LNCaP clone FGC (cell line): ENCODE measurements at places on chromosomes 3 and 15.

DNA sequence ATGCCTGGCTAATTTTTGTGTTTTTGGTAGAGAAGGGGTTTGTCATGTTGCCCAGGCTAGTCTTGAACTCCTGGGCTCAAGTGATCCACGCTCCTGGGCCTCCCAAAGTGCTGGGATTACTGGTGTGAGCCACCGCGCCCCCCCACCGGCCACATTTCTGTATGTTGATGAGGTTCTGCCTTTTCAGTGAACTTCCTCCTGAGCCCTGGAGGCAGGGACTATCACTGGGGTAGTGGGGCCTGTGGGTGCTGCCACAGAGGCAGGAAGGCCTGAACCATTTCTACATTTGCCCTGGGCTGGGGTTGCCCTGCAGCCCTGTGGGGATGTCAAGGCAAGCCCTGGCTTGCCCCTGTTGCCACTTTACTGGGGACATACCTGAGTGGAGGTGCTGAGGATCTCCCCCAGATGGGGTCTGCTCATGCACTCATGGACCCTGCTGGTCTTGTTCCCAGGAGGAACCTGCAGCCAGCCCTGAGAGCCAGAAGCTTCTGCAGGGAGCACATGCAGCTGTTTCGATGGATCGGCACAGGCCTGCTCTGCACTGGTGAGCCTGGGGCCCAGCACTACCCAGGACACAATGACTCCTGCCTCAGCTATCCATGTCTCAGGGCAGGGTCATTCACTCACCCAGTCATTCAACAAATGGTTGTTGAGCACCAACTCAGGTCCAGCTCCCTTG, 5.7 kb downstream of the SLC28A1 start:
- DNase-seq, result no peak

DNA sequence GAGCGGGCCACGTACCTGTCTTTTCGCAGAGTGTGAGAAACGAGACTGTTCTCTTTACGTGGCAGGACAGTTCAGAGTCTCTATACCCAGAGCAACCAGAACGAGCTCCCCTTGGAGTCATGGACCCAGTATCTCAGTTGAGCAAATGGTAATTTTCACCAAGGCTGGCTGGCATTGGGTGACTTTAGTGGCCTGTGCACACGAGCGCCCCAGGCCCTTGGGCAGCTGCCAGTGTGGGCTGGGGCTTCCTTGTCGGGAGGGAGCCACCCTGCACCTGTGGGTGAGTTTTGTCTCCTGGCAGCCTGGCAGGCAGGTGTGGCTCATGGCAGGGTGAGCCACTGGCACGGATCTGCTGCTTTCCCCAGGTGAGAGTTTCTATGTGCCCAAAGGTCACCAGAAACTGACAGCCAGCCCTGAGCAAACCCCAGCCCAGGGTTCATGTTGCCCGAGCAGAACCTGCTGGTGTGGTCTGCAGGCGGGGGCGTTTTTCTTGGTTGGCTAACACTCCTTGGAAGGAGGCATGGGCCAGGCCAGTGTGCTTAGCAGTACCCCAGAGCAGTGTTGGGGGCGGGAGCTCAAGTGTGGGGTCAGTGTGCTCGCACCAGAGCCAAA, 135.0 kb downstream of the TJP1 start:
- no peak for DNase-seq

DNA sequence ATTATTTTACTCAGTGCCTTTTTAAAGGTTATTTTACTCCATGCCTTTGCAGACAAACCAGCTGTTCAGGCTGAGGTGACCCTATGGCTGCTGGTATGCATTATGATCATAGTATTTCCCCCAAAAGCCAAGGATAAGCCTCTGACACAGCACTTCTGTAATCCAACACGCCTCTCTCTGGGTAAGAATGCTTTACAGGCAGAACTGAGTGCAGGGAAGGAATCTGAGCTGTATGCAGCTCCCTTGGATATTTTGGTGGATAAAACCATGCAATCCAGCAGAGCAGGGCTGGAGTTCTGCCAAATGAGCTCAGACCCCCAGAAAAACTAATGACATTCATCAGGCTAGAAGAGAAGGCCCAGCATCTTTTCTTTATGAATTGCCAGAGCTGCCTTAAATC, 11.7 kb upstream of the MAP1A start:
- no peak for DNase-seq

DNA sequence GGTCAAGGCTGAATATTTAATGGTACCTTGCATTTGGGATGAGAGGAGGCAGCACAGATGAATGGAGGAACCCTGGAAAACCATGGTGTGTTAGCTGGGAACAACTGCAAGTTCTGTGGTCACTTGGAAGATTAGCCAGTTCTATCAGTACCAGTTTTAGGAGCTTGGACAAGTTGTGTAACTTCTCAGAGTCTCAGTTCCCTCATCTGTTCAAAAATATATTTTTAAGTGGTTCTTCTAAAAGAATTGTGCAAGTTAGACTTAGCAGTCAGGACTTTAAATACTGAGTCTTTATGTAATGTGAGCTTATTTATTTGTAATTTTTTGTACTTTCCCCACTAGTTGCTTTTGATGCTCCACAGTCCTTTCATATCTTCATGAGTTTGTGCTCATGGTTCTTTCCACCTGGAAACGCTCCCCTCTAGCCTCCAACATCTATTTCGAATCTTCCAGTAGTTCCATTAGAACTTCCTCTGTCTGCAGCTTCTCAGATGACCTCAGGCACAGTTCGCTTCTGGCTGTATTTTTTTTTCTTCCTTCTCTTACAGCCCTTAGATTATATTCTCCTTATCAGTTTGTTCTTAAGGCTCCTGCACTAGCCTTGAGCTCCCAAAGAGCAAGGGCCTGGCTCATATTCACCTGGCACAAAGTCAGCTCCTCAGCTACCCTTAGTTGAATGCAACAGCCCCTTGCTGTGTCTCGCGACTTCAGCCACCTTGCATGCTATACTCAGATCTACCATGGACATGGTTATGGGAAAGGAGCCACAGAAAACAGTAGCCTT, 27.1 kb downstream of the ITPR1 start:
- no peak for DNase-seq

GRCh38 chr3:151155409-151156128, 47.4 kb downstream of the GPR171 start:
- DNase-seq, result no peak

DNA sequence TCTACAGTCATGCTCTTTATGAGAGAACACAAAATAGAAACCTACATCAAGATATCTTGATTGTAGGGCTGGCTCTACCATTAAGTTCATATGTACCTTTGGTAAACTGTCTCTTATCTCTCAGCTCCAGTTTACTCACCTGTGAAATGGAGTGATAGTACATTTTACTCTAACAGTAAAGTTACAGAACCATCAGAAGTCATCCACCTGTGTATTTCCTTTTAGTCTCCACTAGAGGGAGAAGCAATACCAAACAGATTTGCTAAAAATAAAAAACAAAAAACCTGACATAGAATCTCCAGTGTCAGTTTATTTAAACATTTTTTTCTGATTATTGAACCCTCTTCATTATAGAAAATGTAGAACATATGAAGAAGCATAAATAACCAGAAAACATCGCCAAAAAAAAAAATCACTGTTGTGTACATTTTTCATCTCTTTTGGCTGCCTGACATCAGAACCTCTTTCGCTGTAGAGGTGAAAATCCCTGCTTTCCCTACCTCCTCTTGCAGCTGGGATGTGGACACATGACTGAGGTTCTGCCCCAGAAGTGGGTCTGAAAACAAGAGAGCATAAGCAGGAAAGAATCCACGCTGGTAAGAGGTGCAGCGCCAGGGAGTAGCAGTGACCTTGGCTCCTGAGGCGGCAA, 48.7 kb upstream of the WDR72 start:
- no peak for DNase-seq

GRCh38 chr3:146469150-146470017, at the start of gene PLSCR2:
TSS of gene PLSCR2 (minus strand) at chr3:146469561. CDS start at chr3:146459904, 9,657 bp downstream.
- DNase-seq, result no peak

DNA sequence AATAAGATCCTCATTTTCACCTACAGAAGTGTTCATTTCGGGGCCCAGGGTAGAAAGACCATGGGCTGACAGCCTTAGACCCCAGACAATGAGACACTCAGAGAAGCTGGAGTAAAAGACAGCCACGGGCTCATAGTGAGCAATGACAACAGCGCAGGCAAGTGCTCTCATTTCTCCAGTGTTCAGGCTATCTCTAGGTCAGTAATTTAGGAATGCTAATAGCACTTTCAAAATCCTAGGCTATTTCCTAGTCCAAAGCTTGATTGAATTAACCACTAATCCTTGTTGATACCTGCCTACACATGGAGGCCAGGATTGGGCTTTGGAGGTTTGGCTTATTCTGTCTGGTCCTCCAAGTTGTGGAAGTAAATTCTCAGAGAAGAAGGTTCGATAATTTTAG, 44.4 kb downstream of the FBN1 start:
- DNase-seq, result no peak

DNA sequence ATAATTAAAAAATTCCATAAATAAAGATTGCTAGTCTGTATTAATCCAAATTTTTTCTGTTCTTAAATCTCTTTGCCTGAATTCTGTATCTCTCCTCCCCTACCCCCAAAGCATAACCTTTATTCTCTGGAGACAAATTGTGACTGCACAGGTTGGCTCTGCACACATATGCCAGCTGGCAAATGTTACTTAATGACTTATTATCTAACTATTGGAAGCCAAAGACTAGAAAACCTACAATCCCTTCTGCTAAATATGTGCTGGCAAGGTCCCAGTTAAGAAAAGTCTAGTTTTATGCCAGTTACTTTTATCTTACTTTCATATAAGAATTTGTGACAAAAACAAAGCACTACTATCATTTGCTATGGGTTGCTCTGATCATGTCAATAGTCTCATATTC, 569.3 kb downstream of the MECOM start:
- no peak for DNase-seq

DNA sequence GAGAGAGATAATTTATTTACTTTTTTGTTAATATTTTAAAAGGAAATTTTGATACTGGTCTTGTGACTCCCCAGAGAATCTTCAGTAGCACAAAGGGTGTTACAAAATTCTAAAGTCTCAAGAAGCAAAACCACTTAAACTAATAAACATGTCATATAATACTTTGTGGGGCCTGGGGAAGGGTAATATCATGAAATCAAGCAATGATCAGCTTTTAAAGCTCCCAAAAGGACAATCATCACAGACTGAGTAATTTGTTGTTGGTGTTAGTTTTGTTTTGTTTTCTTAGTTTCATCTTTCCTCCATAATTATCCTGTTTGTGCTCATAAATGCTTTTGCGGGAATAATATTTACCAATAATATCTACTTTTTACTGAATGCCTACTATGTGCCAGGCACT, 55.0 kb downstream of the TMEM212 start:
- DNase-seq, result no peak

DNA sequence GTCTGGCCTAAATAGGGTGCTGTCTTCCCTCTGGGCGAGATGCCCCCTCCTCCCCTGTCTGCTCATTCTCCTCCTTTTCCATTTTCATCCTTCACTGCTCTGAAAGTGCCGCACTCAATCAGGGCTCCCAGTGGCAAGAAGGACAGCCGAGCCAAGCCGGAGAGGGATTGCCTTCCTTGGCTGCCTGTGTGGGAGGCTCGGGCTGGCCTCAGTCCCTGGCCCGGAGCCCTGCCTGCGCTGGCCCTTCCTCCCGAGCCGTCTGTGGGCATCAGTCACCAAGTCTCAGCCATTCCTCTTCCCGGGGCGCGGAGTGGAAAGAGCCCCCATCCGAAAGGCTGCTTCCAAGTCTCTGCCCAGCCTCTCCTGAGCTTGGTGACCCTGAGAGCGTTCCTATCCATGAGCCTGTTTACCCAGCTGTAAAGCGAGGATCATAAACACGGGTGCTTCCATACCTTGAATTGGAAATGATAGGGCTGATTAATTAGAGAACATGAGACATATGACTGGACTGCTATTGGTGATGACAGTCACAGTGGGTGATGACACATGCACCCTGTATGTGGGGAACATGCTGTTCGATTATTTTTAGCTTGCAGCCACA, 59.1 kb upstream of the TLE3 start:
- peak; percentile 10 for DNase-seq

DNA sequence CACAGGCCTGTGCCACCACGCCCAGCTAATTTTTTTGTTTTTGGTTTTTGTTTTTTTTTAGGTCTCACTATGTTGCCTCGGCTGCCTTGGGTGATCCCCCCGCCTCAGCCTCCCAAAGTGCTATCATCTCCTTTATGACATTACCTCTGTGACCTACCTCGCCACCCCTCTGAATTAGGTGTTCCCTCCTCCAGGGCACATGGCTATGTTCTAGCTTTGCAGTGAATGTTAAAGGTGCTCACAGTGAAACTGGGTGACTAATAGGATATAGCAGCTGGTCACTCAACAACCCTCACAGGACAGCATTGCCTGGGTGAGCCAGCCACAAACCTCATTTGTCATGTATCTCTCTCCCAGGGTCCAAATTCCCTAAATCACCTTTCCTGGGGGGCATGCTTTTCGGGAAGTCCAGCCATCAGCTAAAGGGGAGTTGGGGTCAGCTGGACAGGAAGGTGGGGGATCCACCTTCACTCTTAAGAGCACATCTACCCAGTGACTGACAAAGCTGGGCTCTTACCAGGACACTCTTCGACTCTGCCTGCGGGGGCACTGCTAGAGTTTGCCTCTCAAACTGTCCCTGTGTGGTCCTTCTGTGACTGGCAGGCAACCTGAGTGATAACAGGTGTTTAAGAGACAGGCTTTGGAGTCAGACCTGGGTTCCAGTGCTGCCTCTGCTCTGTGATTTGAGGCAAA, 1.6 kb upstream of the TTLL3 start:
- DNase-seq, result no peak

DNA sequence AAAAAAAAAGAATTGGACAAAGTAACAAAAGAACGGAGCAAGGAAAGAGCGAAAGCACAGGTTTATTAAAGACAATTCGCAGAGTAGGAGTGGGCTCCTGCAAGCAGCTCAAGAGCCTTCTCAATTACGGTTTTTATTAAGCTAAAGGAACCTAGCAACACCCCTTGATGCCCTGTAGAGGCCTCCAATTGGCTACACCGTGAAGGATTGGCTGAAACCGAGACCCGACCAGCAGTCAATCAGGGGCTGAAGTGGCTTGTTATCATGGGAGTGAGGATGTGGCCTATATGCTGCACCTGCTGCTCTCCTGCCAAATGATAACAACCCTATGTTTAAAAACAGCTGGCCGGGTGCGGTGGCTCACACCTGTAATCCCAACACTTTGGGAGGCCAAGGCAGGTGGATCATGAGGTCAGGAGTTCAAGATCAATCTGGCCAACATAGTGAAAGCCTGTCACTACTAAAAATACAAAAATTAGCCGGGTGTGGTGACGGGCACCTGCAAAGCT, 20.4 kb upstream of the AP3B2 start:
- DNase-seq, result no peak

DNA sequence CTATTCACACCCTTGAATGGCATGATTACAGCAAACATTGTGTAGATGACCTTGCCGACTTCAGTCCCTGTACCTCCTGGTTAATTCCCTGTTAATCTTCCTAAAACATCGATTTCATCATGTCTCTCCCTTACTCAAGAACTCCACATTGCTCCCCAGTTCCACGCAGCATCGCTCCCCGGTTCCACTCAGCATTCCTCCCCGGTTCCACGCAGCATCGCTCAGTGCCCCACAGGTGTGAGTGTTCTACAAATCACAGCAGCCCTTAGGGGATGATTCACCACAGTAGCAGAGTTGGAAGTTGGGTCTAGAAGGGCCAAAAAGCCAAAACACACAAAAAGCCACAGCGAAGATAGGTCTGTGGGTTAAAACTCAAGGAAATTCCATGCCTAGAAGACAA, 8.6 kb upstream of the TNK2 start:
- DNase-seq, result no peak

- DNase-seq, result no peak
Measured at GRCh38 chr3:105622169-105622568, 246.6 kb downstream of the CBLB start.
